Cortex of kidney (tissue), 1 donor: ENCODE measurements at places on chromosomes 2 and 18.

DNA sequence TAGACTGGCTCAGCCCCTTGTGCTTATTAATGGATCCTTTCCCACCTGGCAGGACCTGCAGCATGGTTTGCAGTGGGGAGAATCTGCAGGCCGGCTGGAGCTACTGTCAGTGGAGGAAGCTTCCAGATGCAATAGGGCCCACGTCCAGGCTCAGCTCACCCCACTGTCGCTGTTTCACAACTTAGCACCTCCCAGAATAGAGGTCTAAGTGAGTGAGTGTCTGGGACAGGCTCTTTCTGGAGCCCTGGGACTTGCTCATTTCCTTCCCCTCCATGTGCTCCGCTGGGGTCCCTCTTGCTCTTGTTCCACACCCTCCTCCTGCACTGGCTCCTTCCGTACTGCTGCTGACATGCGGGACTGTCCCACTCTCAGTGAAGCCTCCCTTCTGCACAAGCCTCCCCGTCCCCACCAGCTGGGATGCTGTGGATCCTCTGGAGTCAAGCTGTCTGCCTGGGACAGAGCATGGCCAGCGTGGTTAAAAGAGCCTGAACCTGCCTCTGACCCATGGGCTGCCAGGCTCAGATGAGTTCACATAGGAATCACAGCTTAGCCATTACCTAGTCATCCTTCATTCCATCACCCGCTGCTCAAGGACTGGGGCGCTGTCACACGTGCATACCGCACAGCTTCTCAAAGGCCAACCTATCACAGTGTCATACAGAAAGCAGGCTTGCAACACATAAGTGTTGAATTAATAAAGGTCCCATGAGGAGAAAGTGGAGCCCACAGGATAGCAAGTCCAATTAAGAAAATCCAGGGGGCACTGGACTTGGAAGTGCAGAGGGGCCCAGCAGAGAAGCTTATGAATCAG, 135.9 kb downstream of the ACKR3 start:
- DNase-seq: no peak

DNA sequence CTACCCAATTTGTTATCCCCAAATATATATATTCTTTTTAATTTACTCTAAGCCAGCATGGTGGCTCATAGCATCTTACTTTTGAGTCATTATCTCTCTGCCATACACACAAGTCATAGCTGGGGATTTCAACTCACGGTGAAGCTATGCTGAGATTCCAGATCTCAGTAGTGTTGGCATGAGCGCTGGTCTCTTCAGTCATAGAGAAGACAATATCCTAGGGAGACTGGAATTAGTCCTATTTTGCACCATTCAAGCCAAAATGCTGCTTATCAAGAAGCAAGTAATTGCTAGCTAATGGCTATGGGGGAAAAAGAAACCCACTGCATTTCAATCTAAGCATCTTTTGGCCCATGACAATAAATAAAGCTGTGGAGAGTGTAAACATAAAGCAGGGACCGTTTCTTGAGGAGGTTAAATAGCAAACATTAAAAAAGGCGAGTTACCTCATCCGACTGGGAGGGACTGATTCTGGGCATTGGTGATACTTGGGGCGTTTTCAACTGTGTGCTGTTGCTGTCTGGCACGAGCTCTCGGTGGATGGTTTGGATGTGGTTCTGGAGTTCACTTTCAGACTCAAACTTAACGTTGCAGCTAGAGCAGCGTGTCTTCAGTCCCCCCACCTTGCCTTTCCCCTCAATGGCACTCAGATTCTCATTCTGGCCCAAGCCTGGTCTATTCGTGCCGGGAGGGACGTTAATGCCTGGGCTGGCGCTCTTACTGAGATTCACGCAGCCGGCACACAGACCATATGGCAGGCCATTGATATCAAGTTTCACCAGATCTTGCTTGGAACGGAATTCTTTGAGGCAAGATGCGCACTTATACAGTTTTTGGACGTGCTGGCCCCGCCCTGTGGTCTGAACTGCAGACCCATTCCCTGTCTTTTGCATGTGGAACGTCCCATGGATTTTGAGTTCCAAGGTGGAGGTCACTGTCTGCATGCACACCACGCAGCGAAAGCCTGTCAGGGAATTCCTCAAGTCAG, 127.8 kb downstream of the ZNF521 start:
- no peak for DNase-seq

DNA sequence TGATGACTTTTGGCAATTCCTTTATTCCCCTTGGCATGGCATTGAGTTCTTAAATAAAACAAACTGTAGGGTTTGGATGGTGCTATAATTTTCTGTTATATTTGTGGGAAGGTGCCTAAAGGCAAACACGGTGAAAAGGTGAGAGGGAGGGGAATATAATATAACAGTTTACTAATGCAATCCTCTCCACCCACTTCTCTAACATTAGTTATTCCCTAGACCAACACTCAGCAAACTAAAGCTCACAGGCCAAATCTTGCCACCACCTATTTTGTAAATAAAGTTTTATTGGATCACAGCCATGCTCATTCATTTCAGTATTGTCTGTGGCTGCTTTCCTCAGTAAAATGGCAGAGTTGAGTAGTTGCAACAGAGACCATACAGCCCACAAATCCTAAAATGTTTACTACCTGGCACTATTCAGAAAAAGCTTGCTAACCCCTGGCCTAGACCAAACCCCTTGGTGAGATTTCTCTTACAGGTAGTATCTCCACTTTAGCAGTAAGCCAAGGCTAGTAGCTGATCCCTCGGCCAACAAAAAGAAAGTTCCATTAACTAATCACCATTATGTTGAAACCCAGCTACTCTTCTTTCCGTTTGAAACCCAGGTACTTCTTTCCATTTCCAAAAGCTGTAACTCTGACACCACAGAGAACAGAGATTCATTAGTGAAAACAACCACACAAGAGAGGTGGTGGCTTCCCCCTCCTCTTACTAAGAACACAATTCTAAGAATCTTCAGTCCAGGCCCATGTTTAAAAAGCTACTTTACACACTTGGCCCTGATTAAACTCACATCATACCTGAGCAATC, 136.1 kb upstream of the CHAC2 start:
- DNase-seq: no peak

GRCh38 chr18:53948991-53949390, 275.5 kb downstream of the MBD2 start:
- no peak for DNase-seq

DNA sequence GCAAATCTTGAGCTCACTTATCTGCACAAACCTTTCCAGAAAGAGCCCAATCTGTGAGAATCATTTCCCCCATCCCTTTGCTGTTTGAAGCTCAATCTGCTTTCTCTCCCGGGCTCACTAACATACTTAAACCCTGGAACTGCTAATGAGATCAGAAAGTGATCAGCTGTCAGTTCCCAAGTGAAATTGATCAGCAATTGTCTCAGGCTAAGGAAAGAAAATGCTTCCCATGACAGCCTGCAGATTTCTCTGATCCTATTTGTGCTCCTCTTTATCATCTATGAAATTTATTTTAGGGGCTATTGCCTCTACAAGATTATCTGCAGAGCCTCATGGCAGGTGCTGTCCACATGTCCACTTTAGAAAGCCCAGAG, 239.0 kb upstream of the CXCR4 start:
- no peak for DNase-seq

DNA sequence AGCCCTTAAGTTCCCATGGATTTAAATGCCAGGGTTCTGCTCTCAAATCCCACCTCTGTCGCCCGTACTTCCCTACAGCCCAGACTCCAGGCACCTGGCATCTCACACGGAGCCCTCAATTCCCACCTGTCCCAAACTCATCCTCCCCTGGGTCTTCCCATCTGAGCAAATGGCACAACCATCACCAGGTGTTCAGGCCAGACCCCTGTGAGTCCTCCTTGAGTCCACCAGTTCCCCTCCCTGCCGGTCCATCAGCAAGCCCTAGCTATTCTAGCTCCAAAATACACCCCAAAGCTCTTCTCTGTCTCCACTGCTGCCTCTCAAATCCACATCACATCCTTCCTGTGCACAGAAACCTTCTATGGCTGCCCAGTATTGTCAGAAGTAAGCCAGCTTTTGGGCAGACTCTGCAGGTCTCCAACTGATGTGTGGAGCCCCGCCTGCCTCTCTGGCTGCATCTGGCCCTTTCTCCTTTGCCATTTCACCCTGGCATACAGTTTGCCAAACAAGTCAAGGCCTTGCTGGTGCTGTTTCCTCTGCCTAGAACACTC, 67.7 kb downstream of the DNMT3A start:
- no peak for DNase-seq

DNA sequence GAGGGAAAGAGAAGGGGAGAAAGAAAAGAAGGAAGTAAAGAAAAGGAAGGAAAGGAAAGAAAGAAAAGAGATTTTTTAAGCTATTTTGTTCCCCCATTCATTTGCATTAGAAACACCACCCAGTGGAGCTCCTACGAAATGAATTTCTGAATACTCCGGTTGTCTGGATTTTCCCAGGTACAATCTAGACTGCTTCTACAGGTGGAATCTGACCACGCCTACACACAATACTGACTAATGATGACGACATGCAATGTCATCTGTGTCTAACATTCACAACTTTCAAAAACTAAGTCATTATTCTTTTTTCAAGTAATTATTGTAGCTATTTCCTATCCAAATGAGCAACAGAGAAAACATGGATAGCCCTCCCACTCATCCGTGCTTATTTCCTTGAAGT, 121.7 kb downstream of the ZNF516 start:
- no peak for DNase-seq

DNA sequence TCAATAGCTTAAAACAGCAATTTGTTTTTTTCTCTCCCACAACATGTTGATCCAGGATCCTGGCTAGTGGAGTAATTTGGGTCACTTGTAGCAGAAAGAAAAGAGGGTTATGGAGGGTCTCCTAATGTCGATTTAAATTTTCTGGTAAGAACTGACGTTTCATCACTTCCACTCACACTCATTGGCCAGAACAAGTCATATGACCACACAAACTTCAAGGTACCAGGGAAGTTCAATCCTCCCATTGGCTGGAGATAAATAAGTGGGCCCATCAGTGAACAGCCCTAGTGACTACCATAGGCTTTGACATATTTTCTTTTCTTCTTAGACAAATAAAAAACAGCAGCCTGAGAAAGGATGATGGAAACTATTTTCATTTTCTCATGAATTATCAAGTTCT, 8.3 kb upstream of the TMEM131 start:
- no peak for DNase-seq

GRCh38 chr2:108048752-108049151, 62.4 kb downstream of the SLC5A7 start:
- no peak for DNase-seq

GRCh38 chr18:11324956-11325882, 175.8 kb upstream of the PIEZO2 start:
- DNase-seq: no peak

GRCh38 chr2:96970910-96971309, 15.5 kb downstream of the FAM178B start:
- DNase-seq: no peak

DNA sequence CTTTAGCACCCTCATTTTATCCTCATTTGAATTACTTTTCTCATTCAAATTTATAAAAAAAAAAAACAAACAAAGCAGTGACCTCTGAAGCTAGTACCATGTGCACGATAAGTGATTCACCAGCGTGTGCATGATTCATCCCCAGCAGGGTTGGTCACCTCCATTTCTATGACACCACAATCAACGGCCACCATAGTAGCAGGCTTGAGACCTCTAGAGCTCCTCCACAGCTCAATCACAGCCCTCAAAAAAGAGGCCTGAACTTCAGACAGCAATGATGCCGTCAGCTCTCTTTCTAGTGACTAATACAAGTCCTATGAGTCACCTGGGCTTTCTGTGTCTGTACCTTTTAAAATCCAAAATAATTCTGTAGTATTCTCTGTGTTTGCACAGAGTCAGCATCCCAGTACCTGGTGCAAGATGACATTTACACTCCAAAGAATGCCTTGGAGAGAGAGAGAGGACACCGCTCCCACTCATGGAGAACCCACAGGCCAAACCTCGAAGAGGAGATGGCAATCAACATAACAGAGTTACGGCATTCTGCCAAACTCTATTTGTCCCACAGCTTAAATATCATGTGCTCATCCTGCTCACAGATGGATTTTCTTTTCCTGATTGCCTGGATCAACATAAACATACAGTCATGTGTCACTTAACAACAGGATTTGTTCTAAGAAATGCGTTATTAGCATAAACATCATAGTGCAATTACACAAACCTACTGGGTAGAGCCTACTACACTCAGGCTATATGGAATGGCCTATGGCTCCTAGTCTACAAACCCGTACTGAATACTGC, 58.7 kb downstream of the L3MBTL4 start:
- DNase-seq: no peak

GRCh38 chr2:65450810-65451209, 18.4 kb upstream of the SPRED2 start:
- no peak for DNase-seq
